ENCODE measurements at places on chromosomes 16 and 17.

DNA sequence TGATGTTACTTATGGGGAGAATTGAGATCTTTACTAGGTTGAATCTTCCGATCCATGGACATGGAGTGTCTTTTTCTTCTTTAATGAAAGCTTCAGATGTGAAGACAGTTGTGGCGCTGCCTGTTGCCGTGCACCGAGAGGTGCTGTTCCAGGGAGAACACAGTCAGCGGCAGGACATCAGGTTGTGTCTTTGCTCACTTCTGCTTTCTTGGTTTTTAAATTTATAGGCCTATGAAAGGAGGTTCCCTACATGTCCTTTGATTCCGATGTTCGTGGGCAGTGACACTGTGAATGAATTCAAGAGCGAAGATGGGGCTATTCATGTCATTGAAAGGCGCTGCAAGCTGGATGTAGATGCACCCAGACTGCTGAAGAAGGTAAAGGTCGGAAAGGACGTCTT, 49.8 kb downstream of the SEC14L1 start:
- no peak for DNase-seq

- DNase-seq, result no peak
Observed at GRCh38 chr17:31680126-31680525, 178.9 kb downstream of the COPRS start.

- DNase-seq, result no peak
Observed at GRCh38 chr16:69436896-69437295, 12.5 kb downstream of the CYB5B start.

GRCh38 chr16:85908889-85909589, 10.1 kb downstream of the IRF8 start:
- DNase-seq, result no peak

GRCh38 chr17:80491478-80492342, 15.3 kb upstream of the NPTX1 start:
- no peak for DNase-seq

Data from T-helper 17 cell (primary cell).